ENCODE measurements at places on chromosomes 6 and 20.

- no peaks in the 10 kb centered on the region for H3K27me3 ChIP-seq
- DNase-seq, result no peak
- H3K27ac ChIP-seq, result no peak overlapping the region
- no peaks in the 10 kb centered on the region for H3K4me1 ChIP-seq
- H3K36me3 ChIP-seq, result no peaks in the 10 kb centered on the region
- H3K4me3 ChIP-seq, result no peak overlapping the region
These were observed 82.0 kb downstream of the PTPRK start for GRCh38 chr6:128438393-128438792.

GRCh38 chr6:155050311-155050710 lies 55.2 kb downstream of the TIAM2 start:
- H3K4me3 ChIP-seq, result no peak overlapping the region
- no peak overlapping the region for H3K27ac ChIP-seq
- DNase-seq, result no peak
- H3K4me1 ChIP-seq, result no peaks in the 10 kb centered on the region
- H3K27me3 ChIP-seq, result no peaks in the 10 kb centered on the region

DNA sequence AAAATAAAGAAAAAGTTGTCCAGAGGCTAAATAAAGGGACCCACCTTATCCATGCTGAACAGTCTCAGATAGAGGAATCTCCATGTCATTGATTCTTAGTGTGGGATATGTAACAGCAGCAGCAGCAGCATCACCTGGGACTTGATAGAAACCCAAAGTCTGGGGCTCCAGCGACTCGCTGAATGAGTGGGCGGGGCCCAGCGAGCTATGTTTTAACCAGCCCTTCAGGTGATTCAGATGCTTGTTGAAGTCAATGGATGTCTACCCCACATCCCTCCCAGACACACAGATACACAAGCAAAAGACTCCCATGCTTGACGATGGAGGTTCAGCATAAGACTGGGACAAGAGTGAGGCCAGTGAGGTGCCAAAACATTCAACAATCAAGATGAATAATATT lies 298.6 kb downstream of the UBE3D start:
- no peak for DNase-seq
- no peaks in the 10 kb centered on the region for H3K27me3 ChIP-seq
- H3K27ac ChIP-seq, result no peak overlapping the region
- H3K36me3 ChIP-seq, result no peaks in the 10 kb centered on the region
- no peaks in the 10 kb centered on the region for H3K4me1 ChIP-seq
- no peak overlapping the region for H3K4me3 ChIP-seq

DNA sequence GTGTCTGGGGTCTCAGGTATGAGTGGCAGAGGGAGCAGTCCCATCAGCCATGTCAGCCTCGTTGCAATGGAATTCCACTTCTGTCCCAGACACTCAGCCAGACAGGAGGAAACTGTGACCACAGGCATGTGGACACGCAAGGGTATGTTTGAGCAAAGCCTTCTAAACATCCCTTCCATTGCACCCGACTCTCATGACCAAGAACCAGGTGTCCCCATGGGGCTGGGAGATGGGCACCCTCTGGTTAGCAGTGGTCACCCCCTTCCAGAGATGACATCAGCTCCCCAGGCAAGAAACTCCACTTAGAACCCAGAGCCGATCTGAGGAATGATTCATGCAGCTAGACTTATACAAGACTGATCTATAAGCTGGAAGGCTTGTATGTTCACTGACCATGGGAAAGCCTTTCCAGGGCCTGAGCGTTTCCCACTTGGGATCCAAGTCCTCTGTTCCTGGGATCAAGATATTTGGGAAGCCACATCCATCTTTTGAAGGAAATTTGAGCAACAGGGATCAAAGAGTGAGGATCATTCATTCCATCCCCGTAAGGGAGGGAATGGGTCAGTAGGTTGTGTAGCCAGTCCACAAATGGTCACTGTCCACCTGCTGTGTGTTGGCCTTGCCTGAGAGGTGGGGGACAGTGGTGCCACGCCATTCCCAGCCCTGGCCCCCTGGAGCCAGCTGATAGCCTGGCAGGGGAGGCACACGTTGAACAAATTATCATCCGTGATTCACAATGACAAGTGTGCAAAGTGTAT lies 3.9 kb upstream of the MRGBP start:
- no peak for DNase-seq
- no peak overlapping the region for H3K4me3 ChIP-seq
- no peaks in the 10 kb centered on the region for H3K4me1 ChIP-seq
- H3K27ac ChIP-seq, result no peak overlapping the region
- H3K27me3 ChIP-seq, result no peaks in the 10 kb centered on the region

GRCh38 chr6:135073756-135074393 lies 19.3 kb upstream of the HBS1L start:
- no peaks in the 10 kb centered on the region for H3K36me3 ChIP-seq
- no peak for DNase-seq
- H3K27me3 ChIP-seq, result no peaks in the 10 kb centered on the region

- H3K27me3 ChIP-seq, result no peaks in the 10 kb centered on the region
These were observed 44.7 kb downstream of the FRK start for GRCh38 chr6:116015983-116016382.

- peaks cover 11% of the 10 kb centered on the region for H3K27me3 ChIP-seq
- no peak for DNase-seq
- no peak overlapping the region for H3K4me3 ChIP-seq
- no peaks in the 10 kb centered on the region for H3K4me1 ChIP-seq
These were observed 78.3 kb upstream of the CTNNBL1 start for GRCh38 chr20:37615340-37616109.

GRCh38 chr20:20083807-20084206 lies 31.5 kb downstream of the CFAP61 start:
- no peak for DNase-seq
- no peaks in the 10 kb centered on the region for H3K36me3 ChIP-seq
- H3K27me3 ChIP-seq, result no peaks in the 10 kb centered on the region
- no peak overlapping the region for H3K27ac ChIP-seq
- H3K4me3 ChIP-seq, result no peak overlapping the region

DNA sequence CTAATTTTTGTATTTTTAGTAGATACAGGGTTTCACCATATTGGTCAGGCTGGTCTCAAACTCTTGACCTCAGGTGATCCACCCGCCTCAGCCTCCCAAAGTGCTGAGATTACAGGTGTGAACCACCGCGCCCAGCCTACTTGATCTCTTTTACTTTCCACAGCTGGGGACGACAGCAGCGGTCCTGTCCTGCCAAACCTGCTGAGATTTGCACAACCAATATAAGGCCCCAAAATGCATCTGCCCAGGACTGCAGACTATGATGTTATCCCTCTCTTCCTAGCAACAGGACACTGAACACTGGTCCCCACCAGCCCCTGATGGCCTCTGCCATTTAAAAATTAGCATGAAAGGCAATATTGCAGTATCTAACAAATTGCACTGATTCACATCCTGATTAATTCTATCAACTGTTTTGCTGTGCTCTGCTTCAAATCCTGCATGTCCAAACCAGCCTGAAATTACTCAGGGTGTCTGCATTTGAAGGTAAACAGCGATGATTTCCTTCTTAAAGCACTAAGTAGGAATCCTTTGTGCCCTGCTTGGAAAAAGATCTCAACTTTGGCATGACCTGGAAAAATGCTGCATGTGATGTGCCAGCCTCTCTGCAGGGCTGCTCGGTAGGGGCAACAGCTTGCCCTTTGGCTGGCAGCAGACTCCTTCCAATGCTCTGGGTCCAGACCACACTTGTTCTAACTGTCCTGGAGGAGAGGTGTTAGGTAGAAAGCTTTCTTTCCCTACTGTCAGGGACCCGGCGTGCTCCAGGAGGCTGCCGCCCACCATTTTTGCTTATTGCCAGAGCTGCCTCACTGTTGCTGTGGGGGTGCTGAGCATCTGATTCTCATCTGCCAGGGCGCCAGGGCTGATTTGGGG lies 27.4 kb upstream of the PXDC1 start:
- no peaks in the 10 kb centered on the region for H3K27me3 ChIP-seq
- no peaks in the 10 kb centered on the region for H3K36me3 ChIP-seq
- H3K4me3 ChIP-seq, result no peak overlapping the region
- no peak for DNase-seq
- H3K4me1 ChIP-seq, result no peaks in the 10 kb centered on the region

DNA sequence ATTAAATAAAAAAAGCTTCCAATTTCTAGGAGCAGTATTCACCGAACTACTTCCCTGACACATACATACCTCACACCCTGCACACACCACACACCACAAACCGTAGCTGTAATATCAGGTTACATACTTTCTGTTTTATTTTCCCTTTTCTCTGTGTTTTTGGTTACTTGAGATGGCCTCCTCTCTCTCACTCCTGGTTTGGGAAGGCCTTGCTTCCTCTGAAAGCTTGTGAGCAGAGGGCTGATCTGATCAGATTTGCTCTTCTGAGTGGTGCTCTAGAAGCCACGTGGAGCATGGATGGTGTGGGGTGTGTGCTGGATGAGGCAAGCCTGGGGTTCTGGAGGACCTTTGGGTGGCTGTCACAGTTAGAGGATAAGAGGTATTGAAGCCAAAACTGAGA lies 20.9 kb downstream of the UTRN start:
- H3K36me3 ChIP-seq, result no peaks in the 10 kb centered on the region
- no peaks in the 10 kb centered on the region for H3K27me3 ChIP-seq
- no peak overlapping the region for H3K4me3 ChIP-seq
- DNase-seq, result no peak
- no peaks in the 10 kb centered on the region for H3K4me1 ChIP-seq

DNA sequence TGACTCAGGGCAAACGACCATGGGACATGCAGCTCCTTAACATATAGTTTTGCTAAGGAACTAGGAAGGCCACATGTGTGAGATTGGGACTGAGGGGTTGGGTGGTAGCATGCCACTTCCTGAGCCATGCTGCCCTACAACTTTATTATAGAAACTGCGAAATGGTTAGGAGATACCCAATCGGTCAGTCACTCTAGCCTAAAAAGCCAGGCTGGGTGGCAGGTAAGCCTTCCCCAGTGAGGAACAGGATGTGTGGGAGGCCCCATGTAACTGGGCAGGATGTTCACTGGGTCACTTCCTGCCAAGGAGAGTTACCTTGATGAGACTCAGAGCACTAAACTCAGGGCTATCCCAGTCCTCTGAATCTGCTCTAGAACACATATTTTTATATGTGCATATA lies 123.5 kb downstream of the MAP3K7 start:
- no peaks in the 10 kb centered on the region for H3K36me3 ChIP-seq
- H3K27me3 ChIP-seq, result no peaks in the 10 kb centered on the region
- DNase-seq, result no peak
- no peak overlapping the region for H3K4me3 ChIP-seq
- no peak overlapping the region for H3K27ac ChIP-seq

DNA sequence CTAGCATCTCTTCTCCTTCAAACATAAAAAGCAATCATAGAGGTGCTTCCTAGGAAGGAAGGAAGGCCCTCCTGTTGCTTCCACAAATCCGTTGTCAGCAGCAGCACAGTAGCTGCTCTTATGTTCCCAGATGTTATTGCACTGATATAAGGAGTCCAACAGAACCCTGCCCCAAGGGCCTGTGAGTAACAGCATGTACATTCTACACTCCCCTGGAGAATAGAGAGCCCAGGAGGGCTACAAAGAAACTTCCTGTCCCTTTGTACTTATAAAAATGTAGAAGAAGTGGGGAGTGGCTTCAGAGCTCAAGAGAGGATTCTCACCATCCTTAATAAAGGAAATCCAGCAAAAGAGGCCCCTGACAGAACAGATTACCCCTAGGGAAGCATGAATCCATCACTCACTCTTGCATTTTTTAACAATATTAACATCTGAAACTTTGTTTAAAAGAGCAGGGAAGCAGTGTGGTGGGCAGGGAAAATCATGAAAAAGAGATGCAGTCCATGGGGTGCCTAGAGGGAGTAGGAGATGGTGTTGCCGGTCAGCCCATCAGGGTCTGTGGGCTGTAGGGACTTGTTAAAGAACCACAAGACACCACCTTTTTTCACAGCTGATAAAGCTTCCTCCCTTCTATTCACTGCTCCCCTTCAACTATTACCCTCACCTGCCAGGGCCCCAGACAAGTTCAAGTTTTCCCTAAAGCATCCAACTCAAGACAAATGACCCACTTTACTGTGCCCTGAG lies 104.5 kb upstream of the ADGRF1 start:
- no peaks in the 10 kb centered on the region for H3K36me3 ChIP-seq
- no peak overlapping the region for H3K4me3 ChIP-seq
- no peaks in the 10 kb centered on the region for H3K27me3 ChIP-seq
- DNase-seq, result no peak
- H3K4me1 ChIP-seq, result no peaks in the 10 kb centered on the region
- H3K27ac ChIP-seq, result no peak overlapping the region

- no peaks in the 10 kb centered on the region for H3K4me1 ChIP-seq
- no peak overlapping the region for H3K4me3 ChIP-seq
- no peak overlapping the region for H3K27ac ChIP-seq
- DNase-seq, result no peak
- H3K36me3 ChIP-seq, result no peaks in the 10 kb centered on the region
- H3K27me3 ChIP-seq, result peaks cover 16% of the 10 kb centered on the region
These were observed 26.0 kb upstream of the CCDC167 start for GRCh38 chr6:37525460-37526357.

DNA sequence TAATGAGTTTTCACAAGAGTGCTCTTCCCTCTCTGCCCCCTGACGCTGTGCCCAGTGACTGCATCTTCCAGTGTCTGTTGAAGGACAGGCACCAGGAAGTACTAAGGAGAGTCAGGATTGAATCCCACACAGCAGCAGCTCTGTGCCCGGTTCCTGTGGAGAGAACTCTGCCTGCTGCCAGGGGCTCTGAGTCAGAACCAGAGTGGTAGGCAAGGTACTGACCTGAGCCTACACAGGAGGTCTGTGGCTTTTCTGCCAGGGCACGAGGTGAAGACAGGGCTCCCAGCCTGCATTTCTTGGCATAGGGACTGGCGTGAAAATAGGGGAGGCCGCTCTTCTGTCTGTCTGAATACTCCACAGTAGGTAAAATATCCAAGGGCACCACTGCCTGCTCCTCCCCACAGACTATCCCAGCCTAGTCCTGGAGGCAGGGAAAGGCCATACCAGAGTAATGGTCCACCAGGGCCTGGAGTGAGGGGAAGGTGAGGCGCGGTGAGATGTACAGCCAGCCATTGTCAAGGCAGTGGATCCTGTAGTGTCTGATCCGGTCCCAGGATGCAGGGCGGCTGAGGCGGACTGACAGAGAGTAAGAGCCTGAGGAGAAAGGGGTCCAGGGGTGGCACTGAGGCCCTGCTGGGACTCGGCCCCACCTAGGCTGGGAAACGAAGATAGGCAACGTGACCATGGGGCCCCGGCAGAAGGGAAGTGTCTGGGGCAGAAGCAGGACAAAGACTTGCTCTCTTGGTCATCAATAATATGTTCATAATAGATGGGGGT lies 9.4 kb downstream of the RAB5IF start:
- no peaks in the 10 kb centered on the region for H3K36me3 ChIP-seq
- H3K4me3 ChIP-seq, result no peak overlapping the region
- H3K27me3 ChIP-seq, result no peaks in the 10 kb centered on the region
- DNase-seq, result no peak

GRCh38 chr6:44869321-44869897 lies 458.7 kb upstream of the RUNX2 start:
- no peak for DNase-seq
- H3K36me3 ChIP-seq, result no peaks in the 10 kb centered on the region
- no peaks in the 10 kb centered on the region for H3K4me1 ChIP-seq
- no peaks in the 10 kb centered on the region for H3K27me3 ChIP-seq

- H3K4me3 ChIP-seq, result no peak overlapping the region
- H3K27me3 ChIP-seq, result no peaks in the 10 kb centered on the region
- H3K36me3 ChIP-seq, result no peaks in the 10 kb centered on the region
- H3K4me1 ChIP-seq, result no peaks in the 10 kb centered on the region
- H3K27ac ChIP-seq, result no peak overlapping the region
These were observed 140.3 kb upstream of the MCHR2 start for GRCh38 chr6:100134297-100134696.
